ENCODE measurements at places on chromosomes 12 and 14.

GRCh38 chr14:50121486-50121885, 5.1 kb upstream of the VCPKMT start:
- no peak for DNase-seq

- DNase-seq, result no peak
Measured at GRCh38 chr12:89479982-89480381, 44.6 kb downstream of the GALNT4 start.

GRCh38 chr12:112179916-112180315, 54.6 kb downstream of the TRAFD1 start:
- no peak for DNase-seq

- DNase-seq, result no peak
Measured at GRCh38 chr14:101899263-101899662, 65.1 kb upstream of the DYNC1H1 start.

DNA sequence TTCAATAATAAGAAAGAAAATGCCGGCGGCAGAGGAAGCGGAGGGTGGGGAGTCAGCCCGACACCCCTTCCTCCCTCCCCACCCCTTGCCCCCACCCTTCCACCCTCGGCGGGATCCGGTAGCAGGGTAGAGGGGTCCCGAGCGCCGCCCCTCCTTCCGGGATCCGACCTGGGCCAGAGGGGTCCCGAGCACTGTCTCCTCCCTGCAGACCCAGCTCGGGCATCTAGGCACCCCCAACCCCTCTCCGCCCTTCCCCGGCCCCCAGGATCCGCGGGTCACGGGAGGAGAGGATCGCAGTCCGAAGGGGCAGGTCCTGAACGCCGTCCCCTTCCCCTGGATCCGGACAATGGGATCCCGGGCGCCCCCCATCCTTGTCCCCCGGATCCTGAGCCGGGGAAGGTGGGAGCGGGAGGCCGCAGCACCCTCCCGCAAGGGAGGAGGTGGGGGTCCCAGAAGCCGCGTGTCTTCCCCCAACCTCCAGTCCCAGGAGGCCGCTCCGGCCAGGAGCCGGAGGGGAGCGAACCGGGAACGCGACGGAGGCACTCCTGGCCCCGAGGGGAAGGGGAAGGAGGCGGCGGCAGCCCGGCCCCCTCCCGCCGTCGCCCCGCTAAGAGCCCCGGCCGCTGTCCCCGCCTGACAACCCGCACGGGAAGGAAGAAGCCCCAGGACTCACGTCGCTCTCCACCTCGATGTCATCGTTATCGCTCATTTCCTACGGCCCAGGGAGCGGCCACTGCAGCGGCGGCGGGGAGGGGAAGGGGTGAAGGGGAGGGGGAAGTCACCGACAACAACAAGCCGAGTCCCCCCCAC, 481 bp downstream of the MAX start:
- no peak for DNase-seq

GRCh38 chr12:12592930-12593329, 18.7 kb upstream of the CREBL2 start:
- DNase-seq, result no peak

- no peak for DNase-seq
Measured at GRCh38 chr14:104254735-104255400, 116.5 kb downstream of the KIF26A start.

DNA sequence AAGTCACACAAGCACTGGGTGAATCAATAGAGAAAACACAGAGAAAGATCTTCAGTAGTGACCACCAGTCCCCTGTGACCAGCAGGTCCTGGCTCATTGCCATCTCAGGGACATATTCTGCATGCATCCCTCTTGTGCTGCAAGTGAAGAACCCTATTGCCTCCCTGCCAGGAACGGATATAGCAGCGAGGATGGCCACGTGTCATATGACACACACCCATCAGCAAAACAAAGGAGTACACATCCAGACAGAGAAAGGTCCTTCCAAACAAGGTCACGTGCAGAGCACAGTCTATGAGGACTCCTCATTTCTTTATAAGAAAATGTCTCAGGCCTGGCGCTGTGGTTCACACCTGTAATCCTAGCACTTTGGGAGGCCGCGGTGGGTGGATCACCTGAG, 638.4 kb downstream of the FLRT2 start:
- no peak for DNase-seq

DNA sequence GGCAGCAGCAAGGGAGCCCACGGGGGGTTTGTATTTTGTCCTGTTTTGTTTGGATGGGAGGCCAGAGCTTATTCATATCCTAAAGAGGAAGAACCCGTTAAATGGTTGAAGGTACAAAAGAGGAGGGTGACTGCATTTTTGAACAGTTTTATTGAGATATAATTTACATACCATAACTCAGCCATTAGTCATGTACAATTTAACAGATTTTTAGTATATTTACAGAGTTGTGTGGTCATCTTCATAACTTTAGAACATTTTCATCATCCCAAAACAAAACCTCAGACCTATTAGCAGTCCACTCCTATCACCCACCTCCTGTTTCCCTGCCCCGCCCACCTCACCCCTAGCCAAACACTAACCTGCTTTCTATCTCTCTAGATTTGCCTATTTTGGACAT, 12.6 kb downstream of the NRDE2 start:
- no peak for DNase-seq

- no peak for DNase-seq
Measured at GRCh38 chr14:79044894-79045624, 874.9 kb downstream of the NRXN3 start.

GRCh38 chr14:52951681-52952554, 1.1 kb upstream of the FERMT2 start:
- DNase-seq, result peak; percentile 58

DNA sequence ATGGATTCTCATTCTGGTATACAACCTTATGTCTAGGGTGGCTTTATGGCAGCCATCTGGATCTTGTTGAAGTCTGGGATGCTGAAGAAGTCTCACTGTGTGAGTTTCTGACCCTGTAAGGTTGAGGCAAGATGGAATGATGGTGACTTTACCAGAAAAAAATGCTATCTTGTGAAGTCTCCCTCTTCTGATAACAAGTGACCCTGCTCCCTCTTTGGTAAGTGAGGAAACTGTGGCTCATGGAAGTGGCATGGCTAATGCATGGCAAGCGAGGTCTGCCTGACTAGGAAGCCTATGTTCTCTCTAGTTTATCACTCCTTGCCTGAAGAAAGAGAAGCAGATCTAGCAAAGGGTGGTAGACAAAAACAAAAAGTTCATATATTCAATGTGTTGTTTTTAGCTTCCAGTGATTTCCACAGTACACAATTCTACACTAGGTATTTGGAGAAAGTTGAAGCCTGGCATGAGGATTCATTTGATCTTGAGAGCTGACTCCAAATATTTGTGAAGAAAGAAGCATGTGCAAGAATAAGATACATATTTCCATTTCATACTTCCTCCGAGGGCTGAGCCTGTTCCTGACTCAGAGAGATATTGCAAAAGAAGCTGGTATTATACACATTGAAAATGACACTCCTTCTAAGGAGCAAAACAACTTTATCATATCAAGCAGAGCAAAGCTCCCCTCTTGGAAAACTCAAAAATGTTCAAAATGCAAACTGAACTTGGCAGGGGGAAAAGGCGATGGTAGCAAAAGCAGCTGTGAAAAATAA, 63.6 kb downstream of the HELB start:
- DNase-seq, result no peak

GRCh38 chr14:79605849-79606248, 605.5 kb downstream of the DIO2 start:
- DNase-seq, result no peak

Measured in GM20000 (cell line).